ENCODE measurements at places on chromosomes 7 and 10. TPM values are rescaled to one million over a fixed set of nuclear protein-coding genes. Genes with fewer than 3 reads are reported as not detected.

The MSMB gene
- not detected for total RNA-seq

DNA sequence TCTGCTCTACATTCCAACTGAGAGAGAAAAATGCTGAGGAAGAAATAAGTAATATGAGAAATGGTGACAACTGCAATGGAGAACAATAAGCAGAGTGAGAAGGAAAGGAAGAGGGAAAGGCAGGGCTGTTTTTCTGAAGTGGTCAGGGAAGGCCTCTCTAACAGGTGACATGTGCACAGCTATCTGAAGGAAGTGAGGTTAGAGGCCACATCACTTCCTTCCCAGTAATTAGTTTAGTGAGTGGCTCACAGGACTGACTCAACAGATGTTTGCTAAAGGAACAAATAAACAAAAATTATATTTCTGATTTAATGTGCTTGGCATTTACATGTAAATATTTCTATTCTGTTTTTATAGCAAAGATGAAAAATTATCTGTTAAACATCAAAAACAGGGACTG, 77.9 kb downstream of the ARHGAP21 start:
- H3K27ac ChIP-seq: no peak overlapping the region
- H3K4me3 ChIP-seq: no peak overlapping the region
- H3K36me3 ChIP-seq: peaks cover 8% of the 10 kb centered on the region
- no peaks in the 10 kb centered on the region for H3K27me3 ChIP-seq
- DNase-seq: no peak

GRCh38 chr7:108434010-108434409, 22.2 kb downstream of the NRCAM start:
- H3K4me3 ChIP-seq: no peak overlapping the region
- H3K36me3 ChIP-seq: peaks cover 6% of the 10 kb centered on the region
- H3K4me1 ChIP-seq: no peaks in the 10 kb centered on the region

GRCh38 chr7:18648849-18649758, 153.6 kb downstream of the HDAC9 start:
- no peaks in the 10 kb centered on the region for H3K27me3 ChIP-seq
- H3K27ac ChIP-seq: peak overlapping the region; percentile 75
- H3K36me3 ChIP-seq: peaks cover 28% of the 10 kb centered on the region
- no peak overlapping the region for H3K4me3 ChIP-seq

- no peaks in the 10 kb centered on the region for H3K27me3 ChIP-seq
- H3K4me3 ChIP-seq: no peak overlapping the region
- DNase-seq: no peak
- no peaks in the 10 kb centered on the region for H3K36me3 ChIP-seq
Measured at GRCh38 chr7:24017519-24017918, 266.5 kb upstream of the NPY start.

The NEUROD6 gene
- total RNA-seq: not detected

GRCh38 chr7:98418636-98419315, 17.9 kb upstream of the BAIAP2L1 start:
- H3K27ac ChIP-seq: no peak overlapping the region
- H3K4me3 ChIP-seq: no peak overlapping the region
- H3K36me3 ChIP-seq: no peaks in the 10 kb centered on the region
- no peak for DNase-seq
- H3K4me1 ChIP-seq: peaks cover 4% of the 10 kb centered on the region
- no peaks in the 10 kb centered on the region for H3K27me3 ChIP-seq

DNA sequence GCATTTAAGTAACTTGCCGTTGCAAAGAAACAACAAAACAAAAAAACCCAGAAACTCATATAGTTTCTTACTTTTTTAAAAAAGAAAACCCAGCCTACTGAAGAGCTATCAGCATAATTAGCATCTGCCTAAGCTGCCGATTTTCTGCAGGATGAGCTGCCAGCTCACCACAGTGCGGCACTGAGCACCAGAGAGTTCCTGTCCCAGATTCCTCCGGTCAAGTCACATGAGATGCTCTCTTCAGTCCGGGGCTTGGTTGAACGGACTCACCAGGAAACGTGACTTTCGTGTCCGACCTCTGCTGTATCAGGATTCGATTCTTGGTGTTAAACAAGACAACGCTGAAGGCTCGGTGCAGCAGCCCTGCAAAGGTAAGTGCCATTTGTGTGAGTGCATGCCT, 3.2 kb downstream of the IDI2 start:
- H3K36me3 ChIP-seq: peaks cover 21% of the 10 kb centered on the region
- H3K27me3 ChIP-seq: no peaks in the 10 kb centered on the region
- no peaks in the 10 kb centered on the region for H3K4me1 ChIP-seq
- no peak overlapping the region for H3K27ac ChIP-seq

DNA sequence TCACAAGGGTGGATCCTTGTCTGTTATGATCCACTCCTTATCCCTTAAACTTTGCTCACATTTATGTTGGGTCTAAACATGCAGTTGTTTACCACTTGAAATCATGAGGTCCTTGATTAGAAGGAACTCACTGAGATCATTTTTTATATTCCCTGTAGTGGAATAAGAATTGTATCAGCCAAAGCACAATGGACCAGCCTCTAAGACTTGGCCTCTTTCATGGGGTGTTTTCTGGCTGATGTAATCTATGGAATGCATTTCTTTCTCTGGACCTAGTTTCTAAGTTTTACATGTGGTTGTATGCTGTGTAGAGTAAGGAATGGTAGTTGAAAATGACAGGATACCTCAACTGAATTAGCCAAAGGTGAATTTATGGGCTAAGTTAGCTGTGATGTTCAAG, 376.6 kb downstream of the SORCS3 start:
- no peaks in the 10 kb centered on the region for H3K27me3 ChIP-seq
- no peaks in the 10 kb centered on the region for H3K36me3 ChIP-seq
- H3K27ac ChIP-seq: no peak overlapping the region
- H3K4me1 ChIP-seq: no peaks in the 10 kb centered on the region
- no peak for DNase-seq

The GAD2 gene
- total RNA-seq: not detected

The ADRA2A gene
- total RNA-seq: 4.7 TPM

DNA sequence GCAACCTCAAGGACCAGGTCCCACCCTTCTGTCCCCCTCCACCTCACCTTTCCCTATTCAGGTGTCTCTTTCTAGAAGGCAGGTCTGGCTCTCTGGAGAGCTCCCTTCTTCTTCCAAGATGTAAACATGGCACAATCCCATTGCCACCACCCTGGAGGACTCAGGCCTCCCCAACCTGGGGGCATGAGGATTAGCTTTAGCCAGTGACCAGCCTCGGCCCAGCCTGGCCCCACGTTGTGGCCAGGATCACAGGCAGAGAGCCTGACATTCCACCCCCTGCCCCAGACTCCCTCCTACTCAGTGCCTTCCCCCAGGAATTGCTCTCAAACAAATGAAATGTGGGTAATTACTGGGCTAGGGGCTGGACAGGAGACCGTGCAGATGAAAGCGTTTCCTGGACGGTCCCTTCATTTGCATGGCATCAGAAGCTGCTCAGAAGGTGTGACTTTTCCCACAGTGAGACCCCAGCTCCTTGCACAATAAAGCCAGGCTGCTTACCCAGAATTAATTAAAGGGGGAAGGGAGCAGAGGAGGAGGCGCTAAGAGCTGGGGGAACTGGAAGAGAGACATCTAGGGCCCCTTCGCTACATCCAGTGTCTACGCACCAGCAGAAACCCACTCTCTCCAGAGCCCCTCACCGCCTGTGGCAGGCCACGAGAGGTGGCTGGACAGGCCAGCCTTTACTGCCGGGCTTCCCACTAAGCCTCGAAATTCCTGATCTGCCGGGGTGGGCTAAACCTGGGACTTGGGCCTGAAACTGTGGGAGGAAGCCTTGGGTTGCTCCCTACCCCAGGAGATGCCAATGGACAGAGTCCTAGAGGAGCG, 7.7 kb downstream of the FGF8 start:
- H3K27me3 ChIP-seq: peaks cover 90% of the 10 kb centered on the region
- no peak for DNase-seq
- H3K4me1 ChIP-seq: no peaks in the 10 kb centered on the region
- no peak overlapping the region for H3K27ac ChIP-seq

The KNDC1 gene
- total RNA-seq: 23.7 TPM

DNA sequence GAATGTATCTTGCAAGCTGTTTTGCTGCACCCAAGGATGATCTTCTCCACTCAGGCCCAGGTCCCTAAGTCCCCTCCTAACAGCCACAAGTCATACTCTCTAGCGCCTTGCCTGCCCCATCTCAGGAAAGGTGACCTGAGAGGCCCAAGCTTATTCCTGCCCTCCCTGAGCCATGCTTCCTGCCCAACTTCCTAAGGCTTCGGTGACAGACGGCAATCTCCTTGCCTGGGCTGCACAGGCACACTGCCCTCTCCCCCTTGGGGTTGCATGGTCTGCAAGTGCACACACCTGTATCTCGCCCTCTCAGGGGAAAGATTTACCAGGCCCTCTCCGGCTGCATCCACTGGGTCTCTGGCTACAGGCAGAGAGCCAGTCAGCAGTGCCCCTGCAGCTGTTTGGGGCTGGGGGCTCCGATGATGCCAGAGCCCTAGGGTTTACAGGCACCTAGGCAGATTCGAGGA, 771 bp upstream of the ADIRF start:
- H3K36me3 ChIP-seq: no peaks in the 10 kb centered on the region
- peaks cover under 1% of the 10 kb centered on the region for H3K27me3 ChIP-seq
- no peak overlapping the region for H3K4me3 ChIP-seq

The ANLN gene
- 31.2 TPM for total RNA-seq

GRCh38 chr7:92586403-92586802, 3.8 kb downstream of the FAM133B start:
- H3K4me1 ChIP-seq: peaks cover 26% of the 10 kb centered on the region
- H3K4me3 ChIP-seq: no peak overlapping the region
- H3K27ac ChIP-seq: peak overlapping the region; percentile 55
- H3K27me3 ChIP-seq: peaks cover 5% of the 10 kb centered on the region
- H3K36me3 ChIP-seq: peaks cover 4% of the 10 kb centered on the region

- no peak for DNase-seq
- H3K27me3 ChIP-seq: no peaks in the 10 kb centered on the region
- H3K4me1 ChIP-seq: peaks cover 16% of the 10 kb centered on the region
- no peak overlapping the region for H3K27ac ChIP-seq
- no peak overlapping the region for H3K4me3 ChIP-seq
Measured at GRCh38 chr7:13166801-13167200, 479.4 kb downstream of the ARL4A start.

- peaks cover 2% of the 10 kb centered on the region for H3K4me1 ChIP-seq
- peaks cover 22% of the 10 kb centered on the region for H3K36me3 ChIP-seq
- no peak for DNase-seq
- H3K4me3 ChIP-seq: no peak overlapping the region
- no peaks in the 10 kb centered on the region for H3K27me3 ChIP-seq
- H3K27ac ChIP-seq: no peak overlapping the region
Measured at GRCh38 chr10:122243550-122243949, 27.5 kb upstream of the BTBD16 start.

DNA sequence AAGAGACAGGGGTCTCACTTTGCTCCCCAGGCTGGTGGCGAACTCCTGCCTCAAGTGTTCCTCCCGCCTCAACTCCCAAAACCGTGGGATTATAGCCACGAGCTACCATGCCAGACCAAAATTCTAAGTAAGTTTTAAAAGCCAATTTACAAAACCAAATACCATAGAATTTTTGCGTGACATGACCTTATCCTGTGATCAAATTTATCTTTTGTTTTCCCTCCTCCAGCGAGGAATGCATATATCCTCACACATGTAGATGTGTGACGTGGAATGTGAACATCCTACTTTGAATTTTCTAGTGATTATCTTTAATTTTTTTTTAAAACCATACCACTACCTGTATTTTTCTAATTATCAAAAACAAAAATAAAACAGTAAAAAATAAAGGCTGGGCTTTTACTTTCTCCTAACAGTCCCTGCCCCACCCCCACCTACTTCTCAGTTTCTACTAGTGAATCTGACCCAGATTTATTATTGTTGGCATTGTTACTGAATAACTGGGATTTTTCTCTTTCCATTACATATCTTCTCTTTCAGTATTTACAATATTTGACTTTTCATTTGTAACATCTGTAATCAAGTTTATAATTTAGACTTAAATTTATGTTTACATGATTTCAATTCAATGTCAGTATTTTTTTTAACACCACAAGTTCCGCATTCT, 26.0 kb downstream of the CYTH3 start:
- peaks cover 59% of the 10 kb centered on the region for H3K4me1 ChIP-seq
- no peak for DNase-seq
- H3K27ac ChIP-seq: peak overlapping the region; percentile 91
- H3K4me3 ChIP-seq: no peak overlapping the region
- no peaks in the 10 kb centered on the region for H3K27me3 ChIP-seq

DNA sequence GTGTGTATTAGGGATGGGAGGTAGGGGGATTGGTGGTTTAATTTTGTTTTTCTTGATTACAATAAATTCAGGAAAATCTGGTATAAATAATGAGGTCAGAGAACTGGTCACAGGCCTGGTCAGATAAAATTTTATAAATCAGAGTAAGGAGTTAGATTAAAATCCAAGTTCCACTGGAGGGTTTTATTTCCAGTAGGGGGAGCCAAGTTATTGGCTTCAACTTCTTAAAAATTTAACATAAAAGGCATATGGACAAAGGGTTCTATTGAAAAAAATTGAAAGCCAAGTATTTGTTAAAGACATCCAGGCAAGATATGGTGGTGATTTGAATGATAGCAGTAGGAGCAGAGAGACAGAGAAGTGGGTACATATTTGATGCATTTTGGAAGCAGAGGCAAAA, 763.3 kb downstream of the SORCS1 start:
- H3K4me3 ChIP-seq: no peak overlapping the region
- no peak for DNase-seq
- H3K27ac ChIP-seq: no peak overlapping the region
- no peaks in the 10 kb centered on the region for H3K36me3 ChIP-seq

- peaks cover 8% of the 10 kb centered on the region for H3K36me3 ChIP-seq
- H3K27me3 ChIP-seq: no peaks in the 10 kb centered on the region
- H3K27ac ChIP-seq: no peak overlapping the region
Measured at GRCh38 chr7:597348-598178, 77.9 kb upstream of the PDGFA start.

DNA sequence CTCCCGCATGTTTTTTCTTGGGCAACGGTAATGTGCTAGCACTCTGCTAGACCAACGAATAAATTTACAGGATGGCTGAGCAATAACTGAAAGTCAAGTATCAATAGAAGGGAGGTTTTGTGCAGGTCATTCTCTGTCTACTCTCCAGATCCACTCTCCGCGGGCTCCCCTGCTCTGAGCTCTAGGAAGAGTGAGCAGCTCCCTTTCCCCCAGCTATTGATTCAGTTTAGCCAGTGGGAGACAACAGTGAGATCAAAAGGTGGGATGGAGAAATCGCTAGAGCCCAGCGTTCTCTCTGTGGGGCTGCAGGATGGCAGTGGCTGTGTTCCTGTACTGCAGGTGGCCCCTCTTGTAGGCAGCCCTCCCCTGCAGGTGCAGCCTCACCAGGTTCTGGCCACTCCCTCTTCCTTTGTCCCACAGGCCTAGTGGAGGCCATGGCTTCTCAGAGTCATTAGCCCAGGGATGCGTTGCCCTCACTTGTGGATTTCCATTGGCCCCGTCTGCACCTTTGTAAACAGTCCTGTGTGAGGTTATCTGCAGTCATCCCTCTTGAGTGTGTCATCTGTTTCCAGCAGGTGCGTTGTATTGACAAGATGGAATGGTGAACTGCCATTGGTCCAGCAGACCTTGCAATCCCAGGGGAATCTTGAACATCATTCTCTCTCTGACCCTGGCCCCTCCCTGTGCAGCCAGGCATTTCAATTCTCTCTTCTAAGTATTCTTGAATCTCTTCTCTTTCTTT, 11.1 kb downstream of the MSRB2 start:
- DNase-seq: no peak
- no peak overlapping the region for H3K4me3 ChIP-seq
- no peaks in the 10 kb centered on the region for H3K27me3 ChIP-seq
- H3K36me3 ChIP-seq: peaks cover 60% of the 10 kb centered on the region
- H3K27ac ChIP-seq: no peak overlapping the region

Data from mesothelial cell of epicardium (in vitro differentiated cells).